ENCODE measurements at places on chromosomes 1 and 21.

- DNase-seq: no peak
Measured at GRCh38 chr1:192732787-192733186, 76.1 kb upstream of the RGS2 start.

DNA sequence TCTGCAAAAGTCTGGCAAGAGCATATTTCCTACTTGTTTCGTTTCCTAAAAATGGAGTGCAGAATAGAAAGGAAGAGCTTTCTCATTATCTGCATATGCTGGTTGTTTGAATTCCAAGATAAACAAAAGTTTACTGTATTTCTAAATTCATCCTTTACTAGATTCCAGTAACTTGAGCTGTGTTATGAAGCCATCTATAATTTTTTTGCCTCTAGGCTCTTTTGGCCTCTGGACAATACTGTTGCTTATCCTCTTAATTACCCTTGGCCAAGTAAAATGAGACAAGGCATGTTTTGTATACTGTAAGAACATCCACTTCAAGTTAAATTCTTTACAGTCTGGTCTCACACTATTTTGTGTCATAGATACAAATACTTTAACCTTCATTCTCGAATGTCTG, 45.6 kb upstream of the HFM1 start:
- DNase-seq: no peak

DNA sequence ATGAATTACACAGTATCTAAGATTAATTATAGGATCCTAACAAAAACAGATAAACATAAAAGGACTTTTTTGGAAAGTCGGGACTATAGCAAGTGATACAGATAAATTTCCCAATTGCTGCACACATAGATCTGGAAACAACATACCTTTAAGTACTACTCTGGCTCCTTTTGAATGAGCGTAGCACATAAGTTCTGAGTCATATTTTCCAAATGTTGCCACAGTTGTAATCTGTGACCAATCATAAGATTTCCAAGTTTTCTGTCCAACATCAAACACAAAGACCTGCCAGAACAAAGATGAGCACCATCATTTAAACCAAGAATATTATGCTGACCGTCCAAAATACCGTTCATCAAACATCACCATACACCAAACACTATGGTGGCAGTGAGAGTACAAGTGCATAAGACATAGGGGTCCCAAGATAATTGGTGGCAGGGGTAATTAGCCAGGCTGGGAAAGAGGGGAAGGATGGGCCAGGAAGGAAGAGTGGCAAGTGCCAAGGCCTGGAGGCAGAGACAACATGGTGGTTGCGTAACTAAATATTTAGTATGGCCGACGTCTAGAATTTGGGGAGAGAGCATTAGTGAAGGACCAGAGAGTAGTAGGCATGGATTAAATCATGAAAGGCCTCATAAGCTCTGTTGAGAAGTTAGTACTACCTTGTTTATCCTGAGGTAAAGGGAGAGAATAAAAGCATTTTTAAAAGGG, 3.6 kb downstream of the CTBS start:
- no peak for DNase-seq

GRCh38 chr1:217911908-217912307, 280.8 kb downstream of the SPATA17 start:
- no peak for DNase-seq

DNA sequence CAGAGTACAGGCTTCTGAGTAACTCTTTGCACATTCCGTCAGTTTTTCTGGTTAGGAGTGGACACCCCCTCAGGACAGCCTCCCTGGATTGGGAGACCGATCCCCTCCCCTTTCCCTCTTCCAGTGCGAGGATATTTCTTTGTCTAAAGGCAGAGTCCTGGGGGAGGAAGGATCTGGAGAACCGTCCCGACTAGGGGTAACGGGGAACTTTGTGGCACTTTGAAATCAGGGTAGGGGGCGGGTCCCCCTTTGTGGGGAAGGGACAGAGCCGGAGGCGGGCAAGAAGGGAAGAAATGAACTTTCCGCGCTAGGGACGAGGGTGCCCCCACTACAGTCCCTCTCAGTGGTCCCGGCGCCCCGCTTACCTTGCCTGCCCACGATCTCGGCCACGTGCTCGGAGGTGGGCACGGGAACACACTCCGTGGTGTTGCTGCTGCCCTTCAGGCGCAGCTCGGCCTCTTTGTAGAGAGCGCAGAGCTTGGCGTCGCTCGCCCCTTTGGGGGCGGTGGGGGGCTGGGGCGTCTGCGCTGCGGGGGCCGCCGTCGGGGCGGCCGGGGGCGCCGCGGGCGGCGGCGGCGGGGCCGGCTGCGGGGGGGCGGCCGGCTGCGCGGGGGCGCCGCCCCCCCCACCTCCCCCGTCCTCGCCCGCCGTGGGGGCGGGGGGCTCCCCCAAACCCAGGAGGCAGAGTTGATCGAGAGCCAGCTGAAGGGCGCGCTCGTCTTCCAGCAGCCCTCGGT, 917 bp downstream of the MEX3A start:
- no peak for DNase-seq

DNA sequence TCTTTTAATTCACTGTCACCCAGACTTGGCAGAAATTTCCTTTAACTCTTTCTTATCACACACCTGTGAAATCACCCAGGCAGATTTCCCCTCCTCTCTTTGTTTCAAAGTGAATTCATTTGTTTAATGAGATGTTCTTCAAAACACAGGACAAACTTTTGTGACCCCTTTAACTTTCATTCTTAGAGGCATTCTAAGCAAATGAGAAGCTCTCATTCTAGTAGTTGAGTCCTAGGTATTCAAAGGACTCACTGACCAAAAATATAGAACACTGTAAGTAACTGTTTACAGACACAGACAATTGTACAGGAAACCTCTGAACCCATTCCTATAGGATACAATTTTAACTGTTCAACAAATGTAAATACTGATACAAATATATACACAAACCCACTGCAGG, 16.9 kb downstream of the LRRC8C start:
- DNase-seq: no peak

- DNase-seq: no peak
Measured at GRCh38 chr21:42913476-42913875, 12.0 kb downstream of the ERVH48-1 start.

DNA sequence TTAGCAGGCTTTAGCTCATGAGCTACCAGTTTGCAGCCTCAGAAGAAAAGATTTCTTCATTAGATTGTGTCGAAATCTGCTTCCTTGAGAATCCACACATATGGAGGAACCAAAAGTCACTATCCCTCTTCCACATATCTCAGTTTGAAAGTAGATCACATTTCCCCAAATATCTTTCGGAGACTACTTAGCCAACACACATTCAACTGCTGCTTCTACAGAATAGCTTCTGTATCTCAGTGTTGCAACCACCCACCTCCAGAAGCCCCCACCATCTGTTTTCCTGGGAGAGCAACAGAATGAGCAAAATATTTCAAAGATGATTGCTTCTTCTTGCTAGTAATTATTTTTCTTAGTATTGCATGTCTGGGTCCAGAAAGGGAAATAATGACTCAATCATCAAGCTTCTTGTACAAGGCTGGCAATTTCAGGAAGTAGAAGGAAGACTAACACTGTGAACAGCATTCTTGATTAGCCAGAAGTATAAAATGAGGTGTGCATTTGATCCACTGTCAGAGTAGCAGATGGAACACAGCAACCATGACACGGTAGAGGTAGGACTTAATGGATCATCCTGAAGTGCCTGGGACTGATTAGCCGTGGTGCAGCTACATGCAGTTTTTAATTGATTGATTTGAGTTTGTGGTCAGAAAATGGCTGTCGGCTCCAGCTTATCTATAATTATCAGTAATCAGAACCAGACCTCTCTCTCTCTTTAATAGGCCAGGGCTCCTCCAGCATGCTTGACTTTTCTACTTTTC, 24.9 kb downstream of the ZC3H11B start:
- no peak for DNase-seq
